Stimulated activated CD8-positive, alpha-beta memory T cell treated with anti-CD3 and anti-CD28 coated beads, Interleukin-4, amount 100 ng/mL, for 4 hours (primary cell): ENCODE measurements at places on chromosomes 13 and 19.

- no peak for DNase-seq
These were observed 1.8 kb upstream of the TMEM272 start for GRCh38 chr13:51846756-51847155.

- DNase-seq: no peak
These were observed 7.9 kb upstream of the F7 start for GRCh38 chr13:113097651-113098050.

DNA sequence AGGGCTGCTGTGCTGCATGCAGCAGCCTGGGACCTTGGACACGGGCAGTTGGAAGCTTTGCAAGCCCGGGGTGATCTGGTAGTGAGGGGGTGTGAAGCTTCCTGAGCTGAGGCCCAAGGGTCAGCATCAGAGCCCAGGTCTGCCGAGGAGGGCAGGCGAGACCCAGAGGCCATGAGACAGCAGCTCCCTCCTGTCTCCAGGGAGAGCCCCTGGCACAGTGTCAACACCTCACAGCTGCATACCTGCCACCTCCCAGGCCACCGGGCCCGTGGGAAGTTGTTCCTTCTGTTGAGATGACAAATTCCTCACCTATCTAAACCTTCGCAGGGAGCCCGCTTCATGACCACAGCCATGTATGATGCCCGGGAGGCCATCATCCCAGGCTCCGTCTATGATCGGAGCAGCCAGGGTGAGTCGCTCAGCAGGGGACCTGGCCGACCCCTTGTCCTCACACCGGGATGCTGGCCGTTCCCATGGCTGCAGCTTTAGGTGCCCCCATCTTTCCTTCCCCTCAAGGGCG, 32.1 kb downstream of the CERS1 start:
- no peak for DNase-seq

- no peak for DNase-seq
These were observed 10.7 kb upstream of the PABPC3 start for GRCh38 chr13:25085125-25085742.

GRCh38 chr13:90331974-90332373, 1015.5 kb upstream of the MIR17HG start:
- DNase-seq: no peak

DNA sequence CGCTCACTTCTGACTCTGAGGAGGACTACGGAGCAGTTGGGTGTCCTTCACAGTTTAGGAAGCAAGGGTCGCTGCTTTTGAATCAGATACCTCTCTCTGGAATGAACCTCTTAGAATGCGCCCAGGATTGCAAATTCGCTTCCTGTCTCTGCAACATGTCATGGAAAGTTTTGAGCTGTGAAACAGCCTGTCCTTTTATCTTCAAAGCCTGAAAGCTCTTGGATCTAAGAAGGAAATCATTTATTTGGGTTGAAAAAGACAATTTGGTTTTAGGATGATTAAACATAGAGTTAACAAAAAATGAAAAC, 134.1 kb downstream of the KATNAL1 start:
- no peak for DNase-seq

DNA sequence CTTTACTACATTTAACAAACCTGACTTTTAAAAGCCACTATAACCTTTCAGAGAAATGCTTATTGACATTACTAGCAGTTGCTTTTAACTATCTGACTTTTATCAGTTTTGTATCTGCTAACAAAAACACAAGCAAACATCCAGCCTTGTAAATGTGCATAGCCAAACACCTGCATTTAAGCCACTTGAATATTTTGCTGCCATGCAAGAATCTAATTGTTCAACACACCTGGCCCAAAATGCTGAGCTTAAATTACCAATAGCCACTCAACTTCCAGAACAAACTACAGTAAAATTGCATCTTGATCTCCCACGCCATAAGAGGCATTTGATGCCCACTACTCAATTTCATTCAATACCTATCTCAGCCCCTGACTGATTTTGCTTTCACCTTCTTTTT, 9.3 kb downstream of the ZIC5 start:
- no peak for DNase-seq

DNA sequence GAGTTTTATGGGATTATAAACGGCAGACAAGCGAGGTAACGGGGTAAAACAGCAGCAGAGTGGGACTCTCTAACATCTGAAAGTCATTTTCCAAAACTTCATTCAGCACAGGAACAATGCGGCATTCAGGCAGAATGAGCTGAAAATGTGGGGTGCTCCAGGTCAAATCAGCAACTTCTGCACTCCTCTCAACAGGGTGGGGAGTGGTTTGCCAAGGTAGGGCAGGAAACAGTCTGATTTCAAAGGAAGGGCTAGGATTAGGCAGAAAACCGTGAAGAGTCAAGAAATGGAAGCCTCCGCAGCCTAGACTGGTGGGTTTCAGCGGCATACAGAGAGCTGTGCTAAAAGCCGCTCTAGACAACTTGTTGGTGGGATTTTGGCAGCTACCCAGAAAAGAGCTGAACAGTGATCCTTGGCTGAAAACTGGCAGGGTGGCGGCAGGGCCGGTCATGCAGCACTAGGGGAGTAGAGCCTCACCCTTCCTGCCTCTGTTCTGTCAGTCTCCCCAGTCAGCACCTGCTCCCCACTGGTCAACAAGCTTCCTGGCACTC, 154.2 kb upstream of the KLF12 start:
- no peak for DNase-seq
